Stimulated activated CD8-positive, alpha-beta memory T cell treated with anti-CD3 and anti-CD28 coated beads, Interleukin-2, amount 100 ng/mL, for 1 hour (primary cell): ENCODE measurements at places on chromosomes 11 and 22.

- DNase-seq = no peak
These were observed 56.9 kb downstream of the PANX1 start for GRCh38 chr11:94185416-94186084.

DNA sequence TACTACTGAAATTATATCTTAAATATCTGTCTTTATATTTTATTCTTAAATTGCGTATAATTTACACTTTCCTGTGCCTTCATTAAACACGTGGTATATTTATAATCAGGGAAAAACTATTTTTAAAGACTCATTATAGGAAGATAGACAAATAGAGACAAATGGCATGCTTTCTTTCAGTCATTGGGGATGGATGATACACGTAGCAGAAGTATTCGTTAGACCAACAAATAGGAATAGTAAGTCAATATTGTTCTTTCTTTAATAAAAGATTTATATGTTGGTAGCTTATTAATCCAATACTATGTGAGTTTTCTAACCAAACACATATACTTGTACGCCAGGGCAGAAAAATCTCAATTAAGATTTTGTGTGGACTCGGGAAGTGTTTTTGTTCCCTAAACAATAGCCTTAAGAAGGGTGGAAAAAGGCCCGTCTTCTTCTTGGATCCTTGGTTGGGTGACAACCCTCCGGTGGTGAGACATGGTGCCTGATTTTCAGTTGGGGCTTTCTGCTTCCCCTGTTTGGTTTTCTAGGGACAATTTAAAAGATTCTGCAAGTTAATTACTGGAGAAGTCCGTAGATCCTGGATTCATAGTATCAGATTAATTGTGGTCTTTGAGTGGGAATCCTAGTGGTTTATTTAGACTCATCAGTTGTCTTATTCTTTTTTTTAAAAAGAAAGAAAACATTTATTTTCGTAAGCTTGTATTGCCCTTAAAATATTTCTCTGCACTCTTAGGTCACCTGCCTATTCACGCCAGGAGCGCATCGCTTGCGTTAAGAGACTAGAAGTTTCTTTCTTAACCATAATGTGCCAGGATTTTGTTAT lies 83.5 kb upstream of the WNT7B start:
- no peak for DNase-seq

GRCh38 chr22:49632199-49633009 lies 195.3 kb downstream of the BRD1 start:
- no peak for DNase-seq

DNA sequence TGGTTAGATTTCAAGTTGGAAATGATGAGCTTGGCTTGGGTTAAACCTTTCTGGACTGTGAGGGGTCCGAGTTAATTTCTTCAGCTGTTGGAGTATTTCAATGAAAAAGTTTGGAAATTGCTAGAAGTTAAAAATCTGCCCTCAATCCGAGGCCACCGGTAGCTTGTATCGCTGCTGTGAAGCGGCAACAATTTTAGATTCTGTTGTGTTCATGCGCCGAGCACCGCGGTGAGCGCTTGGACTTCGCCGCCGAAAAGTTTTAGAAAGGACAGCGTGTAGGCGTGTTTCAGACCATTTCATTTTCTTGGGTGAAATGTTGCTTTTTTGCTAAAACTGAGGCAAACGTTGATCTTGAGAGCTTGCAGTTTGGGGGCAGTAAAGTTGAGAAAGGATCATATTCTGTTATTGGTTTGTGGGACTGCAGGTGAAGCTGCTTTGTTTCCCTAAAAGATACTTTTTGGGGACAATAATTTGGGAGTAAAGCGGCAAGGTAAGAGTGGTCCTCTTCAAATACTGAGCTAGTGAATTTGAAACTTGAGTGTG lies 928 bp downstream of the FBXO7 start:
- no peak for DNase-seq

GRCh38 chr22:29706486-29706885 lies 13.3 kb upstream of the CABP7 start:
- no peak for DNase-seq

- peak; percentile 42 for DNase-seq
These were observed 1.9 kb downstream of the POLD4 start for GRCh38 chr11:67351275-67352005.

GRCh38 chr11:119445850-119446249 lies 22.9 kb upstream of the THY1 start:
- DNase-seq = no peak

DNA sequence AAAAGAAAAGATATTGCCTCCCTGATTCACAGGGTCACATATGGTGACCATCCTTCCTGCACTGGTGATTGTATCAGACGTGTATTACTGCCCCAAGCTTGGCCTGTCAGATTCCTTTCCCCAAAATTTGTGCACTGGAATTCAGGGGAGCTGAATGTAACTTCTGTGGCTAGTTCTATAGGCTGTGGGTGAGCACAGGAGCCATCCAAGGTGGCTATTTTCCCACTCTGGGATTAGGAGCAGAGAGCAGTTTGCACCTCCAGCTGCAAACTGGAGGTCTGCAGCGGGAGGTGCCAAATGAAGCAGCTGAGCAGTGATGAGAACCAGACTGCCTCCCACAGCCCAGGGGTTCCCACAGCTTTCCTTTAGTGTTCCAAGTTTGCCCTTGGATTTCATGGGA lies 124.2 kb upstream of the PITPNB start:
- DNase-seq = no peak
